ENCODE measurements at places on chromosomes 1 and 21.

DNA sequence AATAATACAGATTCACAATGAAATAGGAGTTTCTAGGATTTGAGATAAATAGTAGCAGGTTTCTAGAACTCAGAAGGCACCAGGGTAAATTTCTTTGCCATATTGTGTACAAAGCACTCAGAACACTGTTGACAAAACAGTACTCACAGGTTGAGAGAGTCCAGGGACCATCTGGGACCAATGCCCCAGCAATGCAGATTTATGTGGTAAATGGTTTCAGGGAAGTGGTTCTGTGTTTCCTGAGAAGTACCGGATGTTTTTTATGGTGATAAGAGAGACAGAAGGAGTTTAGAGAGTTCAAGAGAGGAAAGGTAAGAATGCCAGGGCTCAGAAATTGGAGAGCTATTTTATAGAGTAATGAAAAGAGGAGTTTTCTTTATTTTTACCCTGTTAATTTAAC lies 29.6 kb upstream of the DIPK1A start:
- peak; percentile 39 for DNase-seq

DNA sequence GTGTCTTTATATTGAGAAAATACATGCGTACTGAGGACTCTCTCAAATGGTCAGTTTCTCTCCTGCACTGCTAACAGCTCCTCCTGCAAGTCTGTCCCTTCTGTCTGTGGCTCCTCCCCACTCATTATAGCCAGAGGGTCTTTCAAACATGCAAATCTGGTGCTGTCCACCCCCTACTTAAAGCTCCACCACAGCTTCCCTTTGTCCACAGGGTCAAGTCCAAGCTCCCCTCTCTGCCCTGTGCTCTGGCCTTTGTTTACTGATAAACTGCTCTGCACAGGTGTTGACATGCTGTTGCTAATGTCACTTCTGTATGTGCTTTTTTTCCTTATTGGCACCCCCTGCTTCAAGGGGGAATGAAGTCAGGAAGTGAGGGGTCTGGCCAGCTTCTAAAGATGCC lies 47.7 kb upstream of the GPR37L1 start:
- DNase-seq: no peak

GRCh38 chr1:99005537-99005942 lies 879 bp upstream of the PLPPR5 start:
- no peak for DNase-seq

DNA sequence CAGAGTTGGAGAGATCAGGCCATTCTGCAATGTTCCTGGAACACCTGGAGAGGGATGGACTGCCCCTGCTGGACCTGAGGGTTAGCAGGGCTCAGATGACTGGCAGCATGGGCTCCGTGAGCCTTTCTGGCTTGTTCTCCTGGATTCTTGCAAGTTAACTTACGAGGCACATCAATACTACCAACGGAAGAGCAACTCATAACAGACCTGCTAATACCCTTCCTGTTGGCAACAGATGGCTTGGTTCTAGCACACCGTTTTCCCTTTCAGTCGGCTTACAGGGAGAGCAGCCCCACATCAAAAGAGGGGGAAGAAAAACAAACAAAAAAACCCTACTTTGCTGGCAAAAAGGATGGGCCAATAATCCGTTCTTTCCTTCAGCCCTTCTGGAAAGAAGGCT lies 47.9 kb downstream of the SLC66A1 start:
- DNase-seq: no peak

GRCh38 chr1:6440198-6441126 lies 15.9 kb downstream of the ESPN start:
- no peak for DNase-seq

All from bone marrow (tissue), 2 donors.